ENCODE measurements at places on chromosomes 5 and 9.

DNA sequence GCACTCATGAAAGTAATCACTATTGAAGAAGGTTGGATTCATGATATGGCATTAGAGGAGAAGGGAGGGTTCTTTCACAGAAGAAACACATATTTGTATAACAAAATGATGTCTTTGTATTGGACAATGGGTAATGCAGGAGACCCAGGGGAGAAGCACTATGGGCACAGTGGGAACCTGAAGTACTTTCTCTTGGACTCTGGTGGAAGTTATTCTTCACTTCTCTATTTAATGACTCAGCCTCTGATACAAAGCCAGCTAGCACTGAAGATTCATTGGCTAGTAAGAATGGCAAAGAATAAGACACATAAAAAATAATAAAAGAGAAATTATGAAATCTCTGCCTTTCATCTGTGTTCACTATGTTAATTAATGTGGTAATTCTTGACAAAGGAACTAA is 149.9 kb upstream of the PRR16 start:
- DNase-seq: no peak

- DNase-seq: no peak
These were observed 77.6 kb downstream of the UGCG start for GRCh38 chr9:111974092-111974681.

DNA sequence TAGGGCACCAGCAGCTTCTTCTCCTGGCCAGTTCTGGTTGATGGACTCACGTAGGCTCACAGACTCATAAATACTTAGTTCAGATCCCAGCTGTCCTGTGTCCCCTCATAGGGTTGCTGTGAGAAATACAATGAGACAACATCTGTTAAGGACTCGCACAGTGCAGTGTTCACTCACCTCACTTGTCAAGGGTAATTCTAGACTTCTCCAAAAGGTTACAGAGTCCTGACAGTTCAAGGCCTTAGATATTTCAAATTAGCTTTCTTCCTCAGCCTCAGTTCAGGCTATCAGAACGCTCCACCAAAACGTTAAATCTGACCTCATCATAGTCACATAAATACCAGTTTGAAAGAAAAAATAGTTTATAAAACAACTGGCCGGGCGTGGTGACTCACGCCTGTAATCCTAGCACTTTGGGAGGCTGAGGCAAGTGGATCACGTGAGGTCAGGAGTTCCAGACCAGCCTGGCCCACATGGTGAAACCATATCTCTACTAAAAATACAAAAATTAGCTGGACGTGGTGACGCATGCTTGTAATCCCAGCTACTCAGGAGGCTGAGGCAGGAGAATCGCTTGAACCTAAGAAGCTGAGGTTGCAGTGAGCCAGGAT is 106.3 kb downstream of the UGCG start:
- DNase-seq: no peak

DNA sequence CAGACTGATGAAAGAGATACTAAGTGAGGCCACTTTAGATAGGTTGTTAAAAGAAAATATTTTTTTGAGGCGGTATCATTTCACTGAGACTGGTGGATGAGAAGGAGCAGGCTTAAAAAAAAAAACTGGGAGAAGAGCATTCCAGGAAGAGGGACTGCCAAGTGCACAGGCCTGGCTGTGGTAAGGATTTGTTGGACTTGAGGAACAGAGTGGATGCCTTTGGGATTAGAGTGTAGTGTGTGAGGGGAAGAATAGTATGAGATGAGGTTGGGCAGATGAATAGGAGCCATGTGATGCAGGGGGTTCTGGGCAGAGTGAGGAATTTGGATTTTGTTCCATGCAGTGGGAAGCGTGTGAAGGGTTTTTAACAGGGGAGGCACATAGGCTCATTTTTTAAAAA is 57.9 kb downstream of the PBX3 start:
- no peak for DNase-seq

DNA sequence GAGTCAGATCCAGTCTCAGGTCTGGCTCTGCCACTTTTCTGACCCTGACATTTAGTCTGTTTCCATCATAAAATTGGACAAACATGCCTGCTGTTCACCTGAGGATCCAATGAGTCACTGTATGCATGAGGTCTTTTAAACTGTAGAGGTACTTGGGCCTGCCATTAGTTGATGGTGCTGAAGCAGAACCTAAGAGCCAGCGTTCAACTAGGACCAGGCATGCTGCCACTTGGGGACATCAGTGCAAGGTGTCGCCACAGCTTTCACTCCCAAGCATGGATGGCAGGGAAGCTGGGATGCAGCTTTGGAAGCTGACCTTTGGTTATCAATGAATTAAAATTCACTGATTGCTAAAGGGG is 37.1 kb downstream of the NEUROG1 start:
- no peak for DNase-seq

GRCh38 chr5:97427235-97427634 is 244.2 kb upstream of the RIOK2 start:
- no peak for DNase-seq

DNA sequence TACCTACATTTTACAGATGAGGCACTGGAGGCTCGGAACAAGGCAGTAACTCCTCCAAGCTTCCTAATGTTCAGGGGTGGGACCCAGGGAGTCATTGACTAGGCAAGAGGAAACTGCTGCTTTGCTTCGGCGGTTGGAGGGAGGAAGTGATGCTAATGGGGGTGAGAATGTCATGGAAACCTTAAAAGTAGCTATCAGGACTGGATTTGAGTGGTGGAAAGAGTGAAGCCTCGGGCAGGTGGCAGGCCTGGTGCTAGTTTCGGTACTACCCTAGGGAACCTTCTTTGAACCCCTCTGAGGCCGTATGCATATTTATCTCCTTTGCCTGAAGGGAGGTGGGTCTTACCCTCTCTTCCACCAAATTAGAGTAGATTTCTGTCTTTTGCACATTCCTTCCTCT is 1.6 kb downstream of the BSPRY start:
- DNase-seq: peak; percentile 34

DNA sequence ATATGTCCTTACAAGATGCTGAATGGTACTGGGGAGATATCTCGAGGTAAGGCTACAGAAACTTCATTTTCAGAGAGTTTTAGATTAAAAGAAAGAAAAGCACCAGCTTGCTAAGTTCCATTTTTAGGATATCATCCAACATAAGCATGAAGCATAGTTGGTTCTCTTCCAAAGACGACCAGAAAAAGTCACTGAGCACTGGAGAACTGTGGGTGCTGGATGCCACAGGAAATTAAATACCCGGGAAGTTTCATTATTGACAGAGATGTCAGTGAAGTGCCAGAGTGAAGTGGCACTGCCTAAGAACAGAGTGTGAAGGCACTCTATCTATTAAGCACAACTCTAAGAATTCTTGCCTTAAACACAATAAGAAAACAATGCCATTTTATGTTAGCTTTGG is 76.8 kb downstream of the PIK3R1 start:
- DNase-seq: no peak

DNA sequence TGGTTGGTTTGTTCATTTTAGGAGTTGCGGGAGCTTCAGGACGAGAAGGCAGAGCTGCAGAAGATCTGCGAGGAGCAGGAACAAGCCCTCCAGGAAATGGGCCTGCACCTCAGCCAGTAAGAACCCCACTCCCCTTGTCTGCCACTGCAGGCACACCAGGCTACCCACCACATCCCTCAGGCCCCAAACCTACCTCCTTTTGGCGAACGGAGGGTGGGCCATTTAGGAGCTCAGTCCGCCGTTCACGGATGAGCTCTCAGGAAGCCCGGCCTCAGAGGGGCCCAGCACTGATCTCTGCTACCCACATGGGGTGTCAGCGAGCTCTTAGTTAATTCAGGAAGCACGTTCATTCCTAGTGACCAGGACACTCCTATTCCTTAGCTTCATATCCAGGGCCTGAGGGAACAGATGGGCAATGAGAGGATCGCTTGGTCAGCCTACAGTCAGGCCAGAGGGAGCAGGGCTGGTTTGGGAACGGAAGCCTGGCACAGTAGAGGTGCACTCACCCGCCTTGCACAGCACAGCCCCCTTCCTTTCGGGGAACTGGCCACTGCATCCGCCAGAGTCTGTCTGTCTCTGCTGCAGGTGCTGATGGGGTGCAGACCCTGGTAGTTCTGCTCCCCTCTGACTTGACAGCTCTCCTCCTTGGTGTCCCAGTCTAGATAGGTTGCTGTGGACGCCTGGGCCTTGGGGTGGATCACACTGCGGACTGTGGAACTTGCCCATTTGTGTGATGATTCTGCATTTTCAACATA is 21.4 kb downstream of the HNRNPH1 start:
- DNase-seq: no peak

DNA sequence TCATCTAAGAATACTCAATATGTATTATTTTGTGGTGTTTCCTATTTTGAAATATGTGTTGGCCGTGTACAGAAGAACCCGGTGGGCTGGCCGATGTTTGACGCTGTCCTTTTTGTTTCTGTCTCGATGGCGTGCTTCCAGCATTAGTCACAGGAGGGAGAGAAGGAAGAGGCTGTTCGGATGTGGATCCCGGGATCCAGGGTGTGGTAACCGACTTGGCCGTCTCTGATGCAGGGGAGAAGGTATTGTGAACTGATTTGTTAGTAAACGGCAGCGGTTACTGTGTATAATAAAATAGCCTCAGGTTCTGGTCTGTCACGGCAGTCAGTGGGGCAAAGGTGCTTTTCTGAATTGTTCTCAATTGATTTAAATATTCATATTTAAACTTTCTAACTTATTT is 275.0 kb downstream of the ARHGEF28 start:
- DNase-seq: no peak

DNA sequence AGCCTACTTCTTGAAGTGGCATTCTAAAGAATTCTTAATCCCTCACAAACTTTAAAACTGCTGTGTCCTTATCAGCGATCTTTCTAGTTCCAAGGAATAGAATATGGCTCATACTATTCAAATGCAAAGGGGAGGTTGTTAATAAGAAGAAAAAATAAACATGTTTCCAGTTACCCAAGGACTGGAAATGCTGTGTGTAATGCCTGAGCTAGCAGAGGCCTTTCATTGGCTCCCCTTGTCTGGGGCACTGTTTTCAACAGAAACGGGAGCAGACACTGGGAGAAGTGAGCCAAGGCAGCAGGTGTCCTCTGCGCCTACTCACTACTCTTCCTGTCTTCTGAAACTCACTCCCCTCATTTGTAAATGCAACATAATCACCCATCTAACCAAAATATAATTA is 253.0 kb downstream of the MARCHF11 start:
- DNase-seq: no peak

- DNase-seq: no peak
These were observed 186.9 kb downstream of the SEMA6A start for GRCh38 chr5:116387738-116388137.

GRCh38 chr5:91229031-91229727 is 153.9 kb downstream of the ARRDC3 start:
- no peak for DNase-seq

- no peak for DNase-seq
These were observed 20.4 kb downstream of the UHRF2 start for GRCh38 chr9:6433410-6433809.

DNA sequence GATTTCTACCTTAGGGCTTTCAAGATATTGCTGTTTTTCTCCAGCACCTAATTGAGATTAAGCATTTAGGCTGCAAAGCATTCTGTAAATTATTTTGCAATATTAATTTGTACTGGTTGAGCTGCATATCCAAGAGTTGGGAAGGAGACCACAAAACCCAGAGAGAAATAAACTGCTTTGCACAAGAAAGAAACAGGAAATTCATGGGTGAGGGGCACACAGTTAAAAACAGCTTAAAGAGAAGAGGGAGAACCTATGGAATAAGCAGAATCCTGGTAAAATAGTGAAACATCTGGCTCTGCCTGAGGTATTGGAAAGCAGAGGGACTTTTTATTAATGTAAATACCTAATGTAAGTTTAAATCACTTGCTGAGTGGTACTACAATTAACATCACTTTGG is 243.0 kb downstream of the TMEM167A start:
- DNase-seq: no peak

GRCh38 chr5:168377525-168377924 is 86.1 kb downstream of the WWC1 start:
- DNase-seq: no peak

DNA sequence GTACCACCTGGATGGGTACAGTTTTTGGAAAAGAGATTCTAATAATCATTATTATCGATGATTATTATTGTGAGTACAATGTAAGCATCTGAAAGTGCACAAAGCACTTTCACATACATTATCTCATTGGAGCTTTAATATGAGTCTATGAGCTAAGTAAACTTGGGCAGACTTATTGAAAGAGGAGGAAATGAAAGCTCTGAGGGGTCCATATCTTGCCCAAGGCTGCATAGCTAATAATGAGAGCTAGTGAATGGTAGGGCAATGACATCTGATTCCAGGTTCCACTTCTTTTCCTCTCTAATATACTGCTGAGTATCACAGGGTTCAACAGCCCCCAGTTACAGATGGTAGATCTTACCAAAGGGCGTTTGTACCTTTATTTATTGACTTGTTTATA is 26.1 kb downstream of the TIMD4 start:
- DNase-seq: no peak

DNA sequence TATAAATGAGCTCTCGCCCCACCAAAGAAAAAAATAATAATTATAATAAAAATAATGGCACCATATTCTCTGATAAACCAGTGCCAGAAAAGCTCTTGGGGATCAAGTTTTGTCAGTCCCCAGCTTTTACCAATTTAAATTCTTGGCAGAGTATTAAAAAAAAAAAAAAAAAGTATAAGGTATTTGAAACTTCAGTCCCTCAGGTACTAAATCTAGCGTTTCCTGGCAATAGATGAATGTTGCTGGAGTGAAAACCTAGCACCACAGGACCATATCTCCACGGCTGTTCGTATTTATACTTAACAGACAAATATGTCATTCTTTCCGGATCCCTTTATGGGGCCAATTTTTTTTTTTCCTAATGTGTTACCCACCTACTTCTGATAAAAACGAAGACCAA is 646.2 kb downstream of the CCDC171 start:
- DNase-seq: no peak
